NCI-H524 (cell line): ENCODE measurements at places on chromosomes 6 and 20.

DNA sequence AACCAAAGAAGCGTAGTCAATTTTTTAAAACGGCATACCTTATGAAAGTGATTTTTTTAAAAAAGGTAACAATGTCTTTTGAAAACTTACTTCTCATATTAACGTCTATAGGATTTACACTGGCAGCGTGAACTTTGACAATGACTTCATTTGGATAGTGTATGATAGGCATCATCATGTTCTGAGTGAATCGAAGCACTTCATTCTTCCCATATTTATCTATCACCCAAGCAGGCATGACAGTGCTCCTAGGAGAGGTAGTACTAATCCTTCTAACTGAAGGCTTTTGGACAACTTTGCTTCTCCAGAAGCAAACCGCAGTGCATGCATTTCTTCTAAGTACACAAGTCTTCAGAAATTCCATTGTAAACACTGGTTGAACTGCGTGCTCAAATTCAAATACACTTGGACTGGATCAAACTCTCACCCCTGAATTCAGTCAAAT lies 618 bp downstream of the RTN4IP1 start:
- DNase-seq: peak; percentile 30

GRCh38 chr6:155248008-155249001 lies 15.5 kb upstream of the CLDN20 start:
- no peak for DNase-seq

GRCh38 chr6:119612176-119612891 lies 262.8 kb upstream of the MAN1A1 start:
- no peak for DNase-seq

DNA sequence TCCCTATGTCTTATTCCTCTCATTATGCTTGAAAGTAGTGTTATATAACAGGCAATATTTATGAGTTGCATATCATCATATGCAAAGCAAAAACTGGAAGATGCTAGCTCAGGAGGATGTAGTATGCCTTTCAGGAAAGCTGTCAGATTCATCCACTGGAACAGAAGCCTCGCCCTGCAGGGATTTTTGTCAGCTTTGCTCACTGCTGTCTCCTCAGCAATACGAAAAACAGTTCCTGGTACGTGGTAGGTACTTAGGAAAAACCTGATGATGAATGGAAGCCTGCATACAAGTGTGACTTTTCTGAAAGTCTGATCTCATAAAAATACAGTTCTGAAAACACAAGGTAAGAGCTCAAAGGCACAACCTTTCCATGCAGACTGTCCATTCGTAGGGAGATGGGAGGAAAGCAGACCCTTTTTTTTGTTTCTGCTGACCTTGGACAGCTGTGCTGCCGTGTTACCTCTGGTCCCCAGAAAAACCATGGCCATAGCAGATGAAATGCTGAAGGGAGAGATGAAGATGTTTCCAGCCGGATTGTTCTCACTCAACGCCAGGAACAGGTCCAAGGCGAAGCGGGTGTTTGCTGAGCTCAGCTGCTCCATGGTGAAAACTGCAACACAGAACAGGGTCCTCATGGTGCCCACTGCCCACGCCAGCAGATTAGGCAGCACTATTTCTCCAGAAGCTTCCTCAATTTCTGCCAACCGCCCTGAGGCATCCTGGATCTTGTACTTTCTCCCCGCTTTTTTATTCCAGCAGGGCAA lies 1.5 kb downstream of the SERPINB1 start:
- no peak for DNase-seq

- no peak for DNase-seq
Measured at GRCh38 chr6:125302840-125303511, 1.2 kb upstream of the HDDC2 start.

GRCh38 chr6:52534966-52535390 lies 41.9 kb downstream of the TRAM2 start:
- no peak for DNase-seq

GRCh38 chr20:49691818-49692568 lies 21.7 kb downstream of the B4GALT5 start:
- no peak for DNase-seq

- DNase-seq: peak; percentile 64
Measured at GRCh38 chr6:39997101-39997635, 62.9 kb upstream of the MOCS1 start.

DNA sequence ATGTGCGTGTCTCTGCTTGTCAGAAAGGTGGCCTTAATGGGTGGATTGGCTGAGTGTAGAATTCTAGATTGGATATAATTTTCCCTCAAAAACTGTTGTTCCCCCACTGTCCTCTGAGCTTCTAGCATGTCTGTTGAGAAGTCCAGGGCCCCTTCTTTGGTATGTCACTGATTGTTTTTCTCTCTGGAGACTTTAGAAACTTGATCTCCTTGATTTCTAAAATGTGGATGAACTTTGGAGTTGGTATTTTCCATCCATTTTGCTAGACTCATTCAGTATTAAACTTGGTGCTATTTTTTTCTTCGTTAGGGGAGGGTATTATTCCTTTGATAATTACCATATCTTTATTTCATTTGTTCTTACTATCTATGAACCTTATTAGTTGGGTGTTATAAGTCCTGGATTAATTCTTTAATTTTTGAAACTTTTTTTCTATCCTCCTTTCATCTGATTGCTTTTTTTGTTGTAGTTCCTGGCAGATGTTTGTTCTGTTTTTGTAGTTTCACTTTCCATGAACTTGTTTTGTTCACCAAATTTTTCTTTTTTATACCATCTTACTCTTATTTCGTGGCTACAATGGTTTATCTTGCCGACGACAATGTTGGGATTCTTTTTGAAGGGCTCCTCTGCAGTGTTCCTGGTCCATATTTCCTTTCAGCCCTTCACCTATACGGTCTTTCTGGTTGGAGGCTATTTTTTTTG lies 68.4 kb downstream of the ARID1B start:
- no peak for DNase-seq

DNA sequence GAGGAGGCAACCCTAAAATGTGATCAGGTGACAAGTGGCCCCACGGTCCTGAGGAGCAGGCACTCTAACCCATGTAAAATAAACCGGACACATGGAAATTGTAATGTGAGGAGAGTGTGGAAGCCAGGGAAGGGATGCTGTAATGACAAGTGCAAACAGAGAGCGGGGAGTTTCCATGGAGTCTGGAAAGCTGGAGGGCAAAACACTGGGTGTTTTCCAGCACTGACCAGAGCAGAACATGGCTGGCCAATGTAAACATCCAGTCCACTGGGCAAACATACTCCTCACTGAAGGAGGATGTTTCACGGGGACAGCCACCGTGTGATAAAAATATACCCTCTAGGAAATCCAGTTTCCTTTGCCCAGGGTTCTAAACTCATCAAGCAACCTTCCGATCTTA lies 219.0 kb upstream of the JARID2 start:
- DNase-seq: peak; percentile 87

GRCh38 chr6:168333491-168333890 lies 13.9 kb upstream of the DACT2 start:
- no peak for DNase-seq

- no peak for DNase-seq
Measured at GRCh38 chr6:167954151-167954550, 43.3 kb upstream of the KIF25 start.

GRCh38 chr6:95768539-95768938 lies 191.2 kb downstream of the MANEA start:
- no peak for DNase-seq

DNA sequence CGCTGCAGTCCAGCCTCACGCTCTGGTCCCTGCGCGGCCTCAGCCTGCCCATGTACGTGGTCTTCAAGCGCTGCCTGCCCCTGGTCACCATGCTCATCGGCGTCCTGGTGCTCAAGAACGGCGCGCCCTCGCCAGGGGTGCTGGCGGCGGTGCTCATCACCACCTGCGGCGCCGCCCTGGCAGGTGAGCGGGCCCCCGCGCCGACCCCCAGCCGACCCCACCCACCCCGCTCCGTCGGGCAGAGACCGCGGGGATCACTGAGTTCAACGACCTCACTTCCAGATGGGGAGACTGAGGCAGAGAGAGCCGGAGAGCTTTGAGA lies 545 bp downstream of the SLC35D3 start:
- no peak for DNase-seq

GRCh38 chr20:63686094-63686491 lies 10.4 kb upstream of the TNFRSF6B start:
- no peak for DNase-seq

DNA sequence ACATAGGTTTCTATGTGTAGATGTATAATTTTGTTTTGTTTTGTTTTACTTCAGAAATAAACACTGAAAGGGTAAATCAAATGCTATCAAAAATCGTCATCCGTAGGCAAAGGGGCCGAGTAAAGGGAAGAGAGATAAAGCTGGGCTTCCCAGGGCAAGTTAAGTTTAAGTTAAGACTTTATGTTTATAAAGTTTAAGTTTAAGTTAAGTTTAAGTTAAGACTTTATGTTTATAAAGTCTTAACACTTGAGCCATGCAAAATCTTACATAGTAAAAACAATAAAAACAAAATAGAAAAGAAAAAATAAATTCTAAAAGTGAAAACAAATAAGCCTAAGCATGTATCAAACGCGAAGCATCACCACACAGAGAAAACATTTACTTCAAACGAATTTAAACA lies 216.1 kb upstream of the SYNDIG1 start:
- DNase-seq: no peak

- no peak for DNase-seq
Measured at GRCh38 chr20:37704955-37705354, 11.1 kb downstream of the CTNNBL1 start.

DNA sequence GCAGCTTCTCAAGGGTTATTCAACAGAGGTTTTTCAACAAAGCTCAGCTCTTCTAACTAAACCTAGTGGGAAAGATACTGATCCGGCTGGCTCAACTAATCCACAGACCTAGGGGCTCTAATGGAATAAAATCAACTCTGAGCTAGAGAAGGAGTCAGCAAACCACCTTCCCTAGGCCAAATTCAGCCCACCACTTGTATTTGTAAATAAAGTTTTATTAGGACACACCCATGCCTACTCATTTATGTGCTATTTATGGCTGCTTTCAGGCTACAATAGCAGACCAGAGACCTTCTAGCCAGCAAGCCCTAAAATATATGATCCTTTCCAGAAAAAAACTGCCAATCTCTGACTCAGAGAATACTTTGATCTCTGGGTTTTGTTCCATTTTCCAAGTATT lies 6.0 kb upstream of the RAB22A start:
- DNase-seq: no peak

GRCh38 chr20:20780127-20780824 lies 67.8 kb upstream of the RALGAPA2 start:
- DNase-seq: no peak

DNA sequence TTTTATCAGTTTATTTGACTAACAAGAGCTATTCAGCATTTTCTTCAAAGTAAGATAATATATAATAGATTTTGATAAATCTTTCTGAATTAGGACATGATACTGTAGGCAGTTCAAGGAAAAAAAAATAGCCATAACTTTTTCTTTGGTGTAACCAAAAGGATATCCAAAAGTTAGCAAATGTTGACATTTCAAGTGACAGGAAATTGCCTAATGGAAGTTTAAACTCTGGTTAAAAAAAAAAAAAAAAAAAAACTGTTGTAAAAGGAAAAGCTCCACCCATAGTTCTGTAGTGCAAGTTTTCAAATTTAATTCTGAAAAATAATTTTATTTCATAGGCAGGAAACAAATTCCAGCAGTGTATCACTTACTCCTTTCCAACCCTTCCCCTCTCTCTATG lies 18.8 kb downstream of the HEBP2 start:
- no peak for DNase-seq

DNA sequence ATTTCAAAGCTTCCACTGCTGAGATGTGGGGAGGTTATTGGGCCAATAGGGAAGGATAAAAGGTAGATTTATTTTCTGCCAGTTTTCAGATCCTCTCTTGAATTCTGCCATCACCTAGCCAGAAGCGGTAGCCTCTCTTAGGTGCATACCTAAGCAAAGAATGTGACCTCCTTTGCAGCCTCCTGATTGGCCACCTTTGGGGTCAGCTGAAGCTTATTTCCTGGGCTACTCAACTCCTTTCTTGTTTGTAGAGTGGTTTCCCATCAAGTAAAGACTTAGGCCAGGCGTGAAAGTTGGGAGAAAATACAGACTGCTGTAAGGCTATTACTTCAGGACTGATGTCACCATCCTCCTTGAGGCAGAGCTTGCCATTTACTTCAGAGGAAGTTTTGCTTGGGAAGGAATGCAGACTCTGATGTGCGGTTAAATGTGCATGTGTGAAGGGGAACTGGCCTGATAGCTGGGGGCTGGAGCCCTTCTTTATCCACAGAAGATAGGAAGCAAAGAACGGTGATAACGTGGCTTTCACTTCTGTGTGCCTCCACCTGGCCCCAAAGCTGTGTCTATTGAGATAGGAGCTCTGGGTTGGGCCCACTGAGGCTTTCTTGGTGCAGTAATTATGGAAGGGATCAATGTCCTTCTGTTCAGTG lies 70.1 kb downstream of the TRMT11 start:
- DNase-seq: no peak

- peak; percentile 23 for DNase-seq
Measured at GRCh38 chr6:144155529-144155928, 5.2 kb downstream of the STX11 start.

- no peak for DNase-seq
Measured at GRCh38 chr20:55160996-55161395, 685.6 kb downstream of the DOK5 start.

GRCh38 chr20:33622705-33623365 lies 39.3 kb upstream of the C20orf144 start:
- DNase-seq: no peak

DNA sequence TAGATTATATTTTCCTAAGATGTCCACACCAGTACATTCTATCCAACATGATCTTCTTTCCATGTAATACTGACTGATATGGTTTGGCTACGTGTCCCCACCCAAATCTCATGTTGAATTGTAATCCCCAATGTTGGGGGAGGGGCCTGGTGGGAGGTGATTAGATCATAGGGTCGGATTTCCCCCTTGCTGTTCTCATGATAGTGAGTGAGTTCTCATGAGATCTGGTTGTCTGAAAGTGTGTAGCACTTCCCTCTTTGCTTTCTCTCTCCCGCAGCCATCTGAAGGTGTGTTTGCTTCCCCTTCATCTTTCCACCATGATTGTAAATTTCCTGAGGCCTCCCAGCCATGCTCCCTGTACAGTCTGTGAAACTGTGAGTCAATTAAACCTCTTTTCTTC lies 12.2 kb upstream of the HBS1L start:
- DNase-seq: no peak

DNA sequence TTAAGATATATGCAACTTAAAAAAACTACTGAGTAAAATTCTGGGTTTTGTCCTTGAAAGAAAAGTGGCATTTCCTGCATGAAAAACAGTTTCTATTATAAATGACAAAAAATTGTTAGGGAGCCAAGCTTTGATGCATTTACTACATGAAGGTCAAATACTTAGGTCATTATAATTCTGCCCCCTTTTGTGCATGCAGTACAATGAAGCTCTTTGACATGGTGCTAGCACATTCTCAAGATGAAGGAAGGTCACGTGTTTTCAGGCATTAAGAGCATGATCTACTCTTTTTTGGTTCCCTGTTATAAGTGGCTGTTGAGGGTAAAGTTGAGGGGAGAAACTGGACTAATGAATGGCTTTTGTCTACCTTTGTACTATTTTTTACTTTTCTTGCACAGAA lies 72.7 kb downstream of the FOXO3 start:
- DNase-seq: no peak

DNA sequence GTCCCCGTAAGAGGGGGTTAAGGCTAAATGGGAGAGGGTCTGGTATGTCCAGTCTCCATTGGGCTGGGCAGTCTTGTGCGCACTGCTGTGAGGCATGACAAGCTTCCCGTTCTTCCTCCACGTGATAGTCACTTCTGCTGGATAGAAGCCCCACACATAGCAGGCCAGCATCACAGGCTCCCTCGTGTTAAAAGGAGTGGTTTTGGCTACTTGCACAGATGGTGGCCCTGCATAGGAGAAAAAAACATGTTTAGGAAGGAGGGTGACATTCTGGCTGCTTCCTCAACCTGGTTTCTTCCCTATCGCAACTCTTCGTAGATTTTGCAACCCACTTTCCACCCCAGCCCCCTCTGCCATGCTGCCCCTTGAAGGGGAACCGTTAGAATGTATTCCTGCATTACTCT lies 3.6 kb downstream of the HLA-DMB start:
- DNase-seq: no peak
